H1 (cell line): ENCODE measurements at places on chromosomes 6 and 20. TPM values are rescaled to one million over a fixed set of nuclear protein-coding genes. Genes with fewer than 3 reads are reported as not detected.

DNA sequence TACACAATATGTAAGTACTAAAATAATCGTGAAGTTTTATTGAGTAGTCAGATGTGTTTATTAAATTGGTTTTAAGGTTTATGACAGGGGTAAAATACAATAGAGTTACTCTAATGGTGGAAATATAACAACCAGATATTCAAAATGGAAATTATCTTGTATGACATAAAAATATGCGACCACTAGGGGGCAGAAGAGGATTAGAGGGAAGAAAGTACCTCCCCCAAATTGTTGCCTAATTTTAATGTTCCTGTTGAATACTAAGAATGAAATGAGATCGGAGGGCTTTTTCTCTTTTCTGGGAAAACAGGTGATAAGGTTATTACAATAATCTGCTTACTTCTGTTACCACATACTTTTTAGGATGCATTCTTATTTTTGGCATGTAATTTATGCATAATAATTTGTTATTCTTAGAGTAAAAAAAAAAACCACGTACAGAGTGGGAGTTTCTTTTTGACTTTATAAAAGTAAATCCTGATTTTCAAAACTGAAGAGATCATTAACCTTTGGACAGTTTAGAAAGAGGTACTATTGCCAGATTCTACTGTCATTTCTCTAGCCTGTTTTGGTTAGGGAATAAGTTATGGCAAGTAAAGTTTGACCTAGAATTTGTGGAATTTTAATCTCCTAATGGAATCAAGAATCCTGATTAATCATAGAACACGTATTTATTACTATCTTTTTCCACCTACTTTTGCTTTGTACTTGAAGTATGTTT, 159.2 kb downstream of the CD109 start:
- no peak for DNase-seq

DNA sequence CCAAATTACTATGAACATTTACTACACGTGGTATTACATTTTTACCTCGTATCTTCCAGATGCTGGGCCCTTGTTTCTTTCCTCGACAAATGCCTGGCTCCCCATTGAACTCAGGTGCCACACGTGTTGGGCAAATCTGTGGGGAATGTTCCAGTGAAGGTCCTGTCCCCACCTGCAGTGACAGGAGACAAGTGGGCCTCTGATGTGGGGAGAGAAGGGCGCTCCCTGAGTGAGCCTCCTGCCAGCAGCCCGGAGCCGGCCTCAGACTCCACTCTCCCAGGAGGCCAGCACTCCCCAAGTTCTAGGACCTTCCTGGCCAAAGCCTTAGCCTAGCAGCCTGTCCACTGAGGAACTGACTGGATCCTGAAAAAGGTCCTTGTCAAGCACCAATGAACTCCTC, 21.7 kb upstream of the SCML4 start:
- no peak for DNase-seq

ECT2L gene
- total RNA-seq: not detected in 2 replicates

OVOL2 gene
- total RNA-seq: 11.4 TPM in 2 replicates

AIF1 gene
- total RNA-seq: 7.5 and 9.8 TPM in 2 replicates

GRM1 gene
- 0.78 and 1.3 TPM in 2 replicates for total RNA-seq
